Fibroblast of lung (primary cell): ENCODE measurements at places on chromosomes 6 and 20. TPM values are rescaled to one million over a fixed set of nuclear protein-coding genes. Genes with fewer than 3 reads are reported as not detected.
A peak's percentile ranks its signal among the peaks of the same experiment; 100 is the strongest.

GRCh38 chr6:138234363-138234762 lies 16.1 kb upstream of the PBOV1 start:
- no peak for DNase-seq

GRCh38 chr6:44563397-44563796 lies 175.9 kb downstream of the CDC5L start:
- peak; percentile 72 for DNase-seq

Gene ULBP3
- total RNA-seq: 6.2 and 10.2 TPM in 2 replicates

Gene EDN3
- not detected in 2 replicates for total RNA-seq

Gene EYS
- under 0.01 TPM in 1 of 2 replicates, not detected in the other for total RNA-seq

DNA sequence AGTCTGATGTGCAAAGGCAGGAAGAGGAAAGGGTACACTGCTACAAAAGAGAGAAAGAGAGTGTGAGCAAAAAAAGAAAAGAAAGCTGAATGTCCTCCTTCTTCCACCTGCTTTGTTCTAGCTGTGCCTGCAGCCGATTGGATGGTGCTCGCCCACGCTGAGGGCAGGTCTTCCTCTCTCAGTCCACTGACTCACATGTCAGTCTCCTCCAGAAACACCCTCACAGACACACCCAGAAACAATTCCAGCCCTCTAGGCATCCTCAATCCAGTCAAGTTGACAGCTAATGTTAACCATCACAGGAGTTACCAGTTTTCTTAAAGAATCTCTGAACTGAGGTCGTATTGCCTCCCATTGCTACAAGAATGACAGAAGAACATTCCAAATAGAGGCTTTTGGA lies 411.9 kb upstream of the SASH1 start:
- DNase-seq: no peak

DNA sequence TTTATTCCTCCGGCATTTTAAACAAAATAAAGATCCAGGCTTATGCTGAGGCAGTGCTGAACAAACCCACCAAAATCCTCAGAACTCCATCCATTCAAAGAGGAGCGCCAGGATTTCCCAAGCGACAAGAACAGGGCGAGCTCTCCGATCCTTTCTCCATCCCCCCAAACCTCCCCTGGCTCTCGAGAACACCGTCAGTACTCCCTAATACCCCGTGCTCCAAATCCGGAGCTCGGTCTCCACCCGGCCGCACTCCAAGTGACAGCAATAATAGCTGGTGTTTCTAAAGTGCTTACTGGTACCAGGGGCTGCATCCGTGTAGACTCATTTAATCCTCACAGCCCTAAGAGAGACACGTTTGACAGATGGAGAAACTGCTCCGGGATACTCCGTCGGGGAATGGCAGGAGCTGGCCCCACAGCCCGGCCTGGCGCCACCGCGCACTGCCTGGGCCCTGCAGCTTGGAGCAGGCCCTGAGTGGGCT lies 277.1 kb upstream of the QKI start:
- no peak for DNase-seq

Gene DHX35
- total RNA-seq: 11.4 and 11.8 TPM in 2 replicates

DNA sequence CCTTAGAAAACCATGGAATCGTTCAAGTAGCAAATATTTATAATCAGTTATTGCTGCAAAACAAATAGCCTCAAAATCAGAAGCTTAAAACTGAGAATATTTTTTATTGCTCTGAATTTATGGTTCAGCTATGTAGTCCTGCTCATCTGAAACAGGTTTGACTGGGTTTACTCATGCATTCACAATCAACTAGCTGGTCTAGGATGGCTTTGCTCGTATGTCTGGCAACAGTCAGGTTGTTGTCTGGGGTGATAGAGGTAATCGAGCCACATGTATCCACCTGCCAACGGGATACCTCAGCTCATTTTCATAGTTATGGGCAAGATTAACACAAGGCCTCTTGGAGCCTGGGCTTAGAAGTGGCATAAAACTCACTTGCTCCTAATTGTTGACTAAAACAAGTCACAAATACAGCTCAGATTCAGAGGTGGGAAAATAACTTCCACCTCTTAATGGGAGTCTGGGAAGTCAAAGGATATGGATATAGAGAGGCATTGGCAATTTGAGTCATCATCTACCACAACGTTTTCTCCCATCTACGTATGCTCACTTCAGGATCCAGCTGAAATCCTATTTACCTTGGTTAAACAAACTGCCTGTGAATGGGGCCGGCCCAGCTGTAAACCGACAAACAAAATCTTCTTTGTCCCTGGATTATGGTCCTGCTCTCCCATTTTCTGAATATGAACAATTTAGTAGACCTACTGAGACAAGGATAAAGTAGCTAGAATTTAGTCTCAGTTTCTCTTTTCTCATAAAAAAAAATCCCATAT lies 54.5 kb upstream of the TENT5A start:
- DNase-seq: no peak

DNA sequence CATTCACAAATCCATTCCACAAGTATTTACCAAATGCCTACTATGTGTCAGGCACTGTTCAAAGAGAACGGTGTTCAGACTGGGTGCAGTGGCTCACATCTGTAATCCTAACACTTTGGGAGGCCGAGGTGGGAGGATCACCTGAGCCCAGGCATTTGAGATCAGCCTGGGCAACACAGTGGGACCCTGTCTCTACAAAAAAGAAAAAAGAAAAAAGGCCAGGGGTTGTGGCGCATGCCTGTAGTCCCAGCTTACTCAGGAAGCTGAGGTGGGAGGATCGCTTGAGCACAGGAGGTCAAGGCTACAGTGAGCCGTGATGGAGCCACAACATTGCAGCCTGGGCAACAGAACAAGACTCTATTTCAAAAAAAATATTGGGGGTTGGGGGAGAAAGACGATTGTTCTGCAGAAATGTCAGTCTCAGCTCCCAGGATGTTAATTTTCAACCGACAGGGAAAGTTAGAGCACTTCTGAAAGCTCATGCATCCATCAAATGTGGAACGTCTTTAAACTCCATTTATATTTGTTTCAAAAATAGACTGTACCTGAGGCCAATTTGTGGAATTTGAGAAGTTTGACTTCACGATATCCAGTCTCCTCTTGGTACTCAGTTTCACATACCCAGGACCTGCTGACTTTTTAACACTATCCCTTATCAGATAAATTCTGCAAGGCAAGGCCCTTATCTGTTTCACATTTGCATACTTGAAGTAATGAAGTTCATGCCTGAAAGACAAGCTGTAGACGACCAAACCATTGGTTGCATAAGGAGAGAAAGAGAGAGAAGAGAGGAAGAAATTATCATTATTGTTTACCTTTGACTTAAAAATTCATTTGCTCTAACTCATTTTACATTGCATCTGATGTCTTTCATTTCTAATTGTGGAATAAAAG lies 14.8 kb upstream of the BTN3A2 start:
- DNase-seq: no peak

Gene WFDC2
- total RNA-seq: not detected in 2 replicates

GRCh38 chr6:56745971-56746370 lies 103.3 kb upstream of the DST start:
- DNase-seq: no peak

DNA sequence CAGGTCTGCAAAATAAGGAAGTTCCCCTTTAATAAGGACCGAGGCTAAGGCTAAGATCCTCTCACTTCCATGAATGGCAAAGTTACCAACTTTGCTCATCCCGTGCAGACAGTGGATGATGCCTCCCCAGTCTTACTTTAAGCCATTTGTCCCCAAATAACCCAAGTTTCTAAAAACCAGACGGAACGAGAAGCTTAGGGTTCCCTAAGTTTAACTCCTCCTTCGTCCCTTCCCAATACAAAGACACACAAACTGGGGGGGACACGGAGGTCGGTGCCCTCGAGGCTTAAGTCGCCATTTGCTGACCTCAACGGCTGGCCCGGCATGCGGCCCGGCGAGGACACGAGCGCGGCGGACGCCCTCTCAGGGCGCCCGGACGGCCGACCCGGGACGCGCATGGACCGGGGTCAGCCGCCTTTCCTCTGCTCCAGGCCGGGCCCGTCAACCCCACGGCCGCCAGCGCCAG lies 527 bp downstream of the FBXO30 start:
- peak; percentile 48 for DNase-seq

- no peak for DNase-seq
Observed at GRCh38 chr6:36844232-36845170, 5.3 kb upstream of the CPNE5 start.

Gene ANKRD66
- not detected in 2 replicates for total RNA-seq

DNA sequence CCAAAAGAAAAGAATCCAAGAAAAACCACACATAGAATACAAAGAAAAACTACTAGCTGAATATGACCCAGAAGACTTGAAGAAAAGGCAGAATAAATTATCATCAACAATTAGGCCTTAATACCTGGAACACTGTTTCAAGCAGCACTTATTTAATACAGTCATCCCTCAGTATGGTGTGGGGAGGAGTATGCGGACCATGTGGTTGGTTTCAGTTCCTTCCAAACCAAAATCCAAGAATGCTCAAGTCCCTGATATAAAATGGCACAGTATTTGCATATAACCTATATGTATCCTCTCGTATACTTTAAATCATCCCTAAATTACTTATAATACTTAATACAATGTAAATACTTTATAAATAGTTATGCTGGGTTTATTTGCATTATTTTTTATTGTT lies 16.1 kb downstream of the CDK19 start:
- no peak for DNase-seq

Gene DEFB124
- total RNA-seq: not detected in 2 replicates

- peak; percentile 3 for DNase-seq
Observed at GRCh38 chr20:38894091-38894847, 31.9 kb upstream of the FAM83D start.

- DNase-seq: no peak
Observed at GRCh38 chr6:21395121-21395520, 198.4 kb upstream of the SOX4 start.

- no peak for DNase-seq
Observed at GRCh38 chr6:52498538-52499017, 78.3 kb downstream of the TRAM2 start.

- peak; percentile 15 for DNase-seq
Observed at GRCh38 chr6:110874880-110875547, 429 bp downstream of the AMD1 start.

DNA sequence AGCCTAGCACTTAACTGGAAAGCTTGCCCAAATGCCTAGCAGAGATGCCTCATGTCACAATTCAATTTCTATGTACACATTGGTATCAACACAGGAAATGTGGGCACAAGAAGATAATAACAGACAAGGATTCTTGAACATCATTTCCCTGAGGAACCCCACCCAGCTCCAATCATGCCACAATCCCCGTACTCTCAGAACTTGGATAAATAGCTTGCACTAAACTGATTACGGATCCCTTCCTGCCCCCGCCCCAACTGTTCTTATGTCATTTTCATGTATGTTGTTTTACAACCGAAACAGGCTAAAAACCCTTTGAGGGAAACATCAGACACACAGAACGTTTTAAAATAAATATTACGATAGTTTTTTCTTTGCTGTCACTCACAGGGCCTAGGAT lies 87.1 kb downstream of the BACH2 start:
- DNase-seq: no peak

- no peak for DNase-seq
Observed at GRCh38 chr6:169639653-169640278, 62.1 kb downstream of the WDR27 start.

Gene DLL1
- total RNA-seq: 5.6 and 12.4 TPM in 2 replicates

DNA sequence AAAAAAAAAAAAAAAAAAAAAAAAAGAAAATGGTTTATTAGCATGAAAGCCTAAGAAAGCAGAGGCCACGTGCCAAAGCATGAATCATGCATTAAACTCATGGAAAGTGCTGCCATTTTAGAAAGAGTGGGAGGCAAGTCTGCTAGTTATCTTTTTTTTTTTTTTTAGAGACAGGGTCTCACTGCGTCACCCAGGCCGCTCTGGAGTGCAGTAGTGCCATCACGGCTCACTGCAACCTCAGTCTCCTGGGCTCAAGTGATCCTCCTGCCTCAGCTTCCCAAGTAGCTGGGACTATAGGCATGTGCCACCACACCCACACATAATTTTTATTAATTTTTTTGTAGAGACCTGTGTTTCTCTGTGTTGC lies 5.2 kb downstream of the VWA7 start:
- peak; percentile 61 for DNase-seq

Gene SLC13A3
- 4.1 and 5.6 TPM in 2 replicates for total RNA-seq

DNA sequence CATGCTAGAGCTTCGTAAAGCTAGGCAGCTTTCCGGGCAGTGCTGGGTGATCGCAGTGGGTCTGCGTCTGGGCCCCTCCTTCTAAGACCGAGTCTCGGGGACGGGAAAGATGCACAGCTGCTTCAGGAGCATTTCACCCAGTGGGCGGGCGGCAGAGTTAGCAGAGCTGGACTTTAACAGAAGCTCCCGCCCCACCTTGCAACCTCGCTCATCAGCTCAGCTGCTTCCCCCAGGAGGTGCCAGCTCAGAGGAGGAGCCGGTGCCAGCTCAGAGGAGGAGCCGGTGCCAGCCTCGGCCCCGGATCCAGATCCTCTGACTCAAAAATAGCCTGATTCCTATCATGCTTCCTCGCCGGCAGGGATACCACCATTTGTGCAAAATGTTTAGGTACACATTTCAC lies 94.5 kb upstream of the RPS6KA2 start:
- DNase-seq: no peak

Gene SLC16A10
- under 0.01 TPM in 1 of 2 replicates, not detected in the other for total RNA-seq

- DNase-seq: no peak
Observed at GRCh38 chr6:41759106-41759904, 12.1 kb upstream of the PGC start.

Gene RAET1L
- total RNA-seq: not detected in 2 replicates

Gene CD93
- under 0.01 TPM in 1 of 2 replicates, not detected in the other for total RNA-seq
